Daoy (cell line): ENCODE measurements at places on chromosomes 6 and 20. TPM values are rescaled to one million over a fixed set of nuclear protein-coding genes. Genes with fewer than 3 reads are reported as not detected.
A peak's percentile ranks its signal among the peaks of the same experiment; 100 is the strongest.

- DNase-seq: no peak
Measured at GRCh38 chr6:145689529-145689928, 45.8 kb downstream of the EPM2A start.

- DNase-seq: no peak
Measured at GRCh38 chr20:6467562-6467961, 299.9 kb upstream of the BMP2 start.

DNA sequence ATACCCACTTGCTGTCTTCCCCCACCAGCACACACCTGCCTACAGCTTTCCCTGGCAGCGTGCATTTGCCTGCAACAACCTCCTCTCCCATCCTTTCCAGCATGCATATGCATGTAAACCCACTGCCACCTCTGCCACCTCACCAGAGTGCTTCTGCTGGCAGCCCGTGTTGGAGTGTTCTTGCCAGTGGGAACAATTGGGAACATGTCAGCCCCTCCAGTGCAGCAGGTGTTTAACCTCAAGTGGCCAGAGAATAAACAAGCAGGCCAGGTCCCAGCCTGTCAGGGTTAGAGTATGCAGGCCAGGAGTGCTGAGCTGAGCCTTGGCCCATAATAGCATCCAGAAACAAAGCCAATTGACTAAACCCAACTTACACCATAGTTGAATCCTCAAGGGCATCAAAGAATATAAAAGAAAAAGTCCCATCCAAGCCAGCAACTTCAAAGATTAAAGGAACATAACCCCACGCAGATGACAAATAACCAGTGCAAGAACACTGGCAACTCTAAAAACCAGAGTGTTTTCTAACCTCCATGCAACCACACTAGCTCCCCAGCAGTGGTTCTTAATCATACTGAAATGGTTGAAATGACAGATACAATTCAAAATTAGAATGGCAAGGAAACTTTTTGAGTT lies 1212.1 kb upstream of the CITED2 start:
- no peak for DNase-seq

- peak; percentile 34 for DNase-seq
Measured at GRCh38 chr20:47220161-47220582, 136.3 kb downstream of the ZMYND8 start.

DNA sequence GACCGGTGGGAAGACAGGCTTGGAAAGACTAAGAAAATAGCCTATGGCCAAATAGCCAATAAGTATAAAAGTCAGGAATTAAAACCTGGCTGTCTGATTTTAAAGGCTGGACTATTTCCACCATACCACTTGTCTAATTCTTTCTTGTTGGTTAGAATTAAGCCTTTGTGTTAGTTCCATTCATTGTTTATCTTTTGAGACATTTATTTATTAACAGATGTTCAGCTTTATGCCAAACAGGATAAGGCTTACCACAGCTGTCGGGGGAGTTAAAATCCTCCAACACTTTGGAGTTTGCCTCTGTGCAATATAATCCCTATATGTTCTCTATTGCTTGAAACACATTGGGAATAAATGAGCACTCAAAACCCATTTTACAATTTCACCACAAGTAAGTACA lies 208.3 kb downstream of the TMEM200A start:
- DNase-seq: no peak

DNA sequence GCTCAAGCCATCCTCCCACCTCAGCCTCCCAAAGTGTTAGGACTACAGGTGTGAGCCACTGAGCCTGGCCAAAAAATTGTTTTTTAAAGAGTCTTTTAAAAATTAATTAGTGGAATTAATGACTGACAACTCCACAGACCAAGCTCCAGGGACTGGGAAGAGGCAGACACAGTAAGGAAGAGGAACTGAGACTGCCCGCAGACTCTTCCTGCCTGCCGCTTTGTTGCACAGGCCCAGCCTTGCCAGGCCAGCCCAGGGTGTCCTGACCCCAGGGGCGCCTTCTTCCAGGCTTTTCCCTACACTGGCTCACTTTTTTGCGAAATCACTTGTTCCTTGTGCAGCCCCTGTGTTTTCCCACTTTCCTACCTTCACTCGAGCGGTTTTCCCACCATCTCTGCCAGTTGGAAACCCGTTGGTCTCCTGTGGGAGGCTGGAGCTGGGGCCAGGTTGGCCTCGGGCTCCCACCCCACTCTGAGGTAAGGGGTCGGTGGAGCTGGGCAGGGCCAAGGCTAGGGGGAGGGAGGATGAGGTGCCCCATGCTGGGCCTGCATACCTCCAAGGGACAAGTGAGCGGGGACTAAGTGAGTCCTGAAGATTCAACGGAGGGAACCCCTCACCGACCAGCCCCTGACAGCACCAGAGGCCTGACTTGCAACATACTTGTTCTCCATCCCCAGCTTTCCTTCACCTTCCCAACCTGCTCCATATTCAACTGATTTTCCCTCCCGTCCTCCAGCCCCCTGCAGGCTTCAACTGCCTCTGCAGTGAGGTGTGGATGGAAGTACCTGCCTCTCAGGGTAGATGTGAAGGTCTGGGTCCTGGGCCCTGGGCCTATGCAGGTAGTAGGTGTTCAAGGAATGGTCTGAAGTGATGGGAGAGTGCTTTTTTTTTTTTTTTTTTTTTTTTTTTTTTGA lies 23.5 kb upstream of the SMIM29 start:
- no peak for DNase-seq

- peak; percentile 88 for DNase-seq
Measured at GRCh38 chr6:137832110-137832509, 34.9 kb upstream of the TNFAIP3 start.

GRCh38 chr20:654417-654750 lies 1.4 kb upstream of the SRXN1 start:
- DNase-seq: no peak

DNA sequence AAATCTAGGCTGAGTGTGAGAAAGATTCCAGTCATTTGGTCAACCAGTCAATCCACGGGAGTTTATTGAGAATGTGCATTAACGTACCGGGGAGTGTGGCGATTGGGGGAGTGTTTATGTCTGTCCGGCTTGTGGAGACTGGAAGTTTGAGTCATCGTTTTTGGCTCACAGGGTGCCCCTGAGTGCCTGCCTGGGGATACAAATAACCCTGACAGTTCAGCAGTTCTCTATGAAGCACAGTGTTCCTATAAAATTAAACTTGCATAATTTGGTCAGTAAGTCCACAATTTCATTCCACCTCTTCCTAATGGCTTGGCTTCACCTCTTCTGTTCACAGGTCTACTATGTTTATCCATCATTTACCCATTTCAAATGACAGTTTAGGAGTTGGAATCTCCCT lies 72.6 kb upstream of the PLEKHG1 start:
- peak; percentile 79 for DNase-seq

- DNase-seq: no peak
Measured at GRCh38 chr6:116954938-116955337, 77.9 kb downstream of the RFX6 start.

DNA sequence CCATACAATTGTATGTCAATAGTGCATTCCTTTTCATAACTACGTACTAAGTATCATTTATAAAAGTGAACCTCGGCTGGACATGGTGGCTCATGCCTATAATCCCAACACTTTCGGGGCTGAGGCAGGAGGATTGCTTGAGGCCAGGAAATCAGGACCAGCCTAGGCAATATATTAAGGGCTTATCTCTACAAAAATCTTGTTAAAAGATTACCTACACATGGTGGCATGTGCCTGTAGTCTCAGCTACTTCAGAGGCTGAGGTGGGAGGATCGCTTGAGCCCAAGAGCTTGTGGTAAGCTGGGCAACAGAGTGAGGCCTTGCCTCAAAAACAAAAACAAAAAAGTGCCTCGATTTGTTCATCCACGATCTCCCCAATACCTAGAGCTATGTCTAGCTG lies 449.7 kb upstream of the SULF2 start:
- DNase-seq: no peak

DNA sequence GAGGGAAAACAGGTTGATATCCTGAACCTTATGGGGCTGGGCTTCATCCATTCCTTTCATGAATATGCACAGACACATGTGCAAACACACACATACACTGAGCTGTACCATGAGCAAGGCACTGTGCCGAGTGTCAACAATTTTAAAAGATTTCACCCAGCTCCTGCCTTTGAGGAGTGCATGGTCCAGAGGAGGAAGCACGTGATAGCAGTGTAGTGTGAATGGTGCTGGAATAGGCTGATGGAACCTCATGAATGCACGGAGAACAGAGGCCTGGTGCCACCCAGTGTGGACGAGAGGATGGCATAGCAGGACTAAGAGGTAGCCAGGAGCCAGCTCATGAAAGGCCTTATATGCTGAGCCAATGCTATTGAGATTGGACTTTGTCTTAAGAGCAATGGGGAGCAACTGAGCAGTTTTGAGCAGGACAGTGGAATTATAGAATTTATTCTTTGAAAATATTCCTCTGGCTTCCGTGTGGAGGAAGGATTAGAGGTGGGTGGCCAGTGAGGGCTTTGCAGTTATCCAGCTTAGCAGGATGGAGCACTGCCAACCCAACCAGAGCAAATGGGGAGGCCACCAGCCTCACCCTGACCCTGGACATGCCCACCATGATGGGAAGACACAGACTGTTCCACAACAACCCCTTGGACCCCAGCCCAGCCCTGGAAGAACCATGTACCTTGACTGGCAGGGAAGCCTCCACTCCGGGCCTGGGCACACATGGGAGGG lies 84.4 kb downstream of the UNC5CL start:
- DNase-seq: no peak

DNA sequence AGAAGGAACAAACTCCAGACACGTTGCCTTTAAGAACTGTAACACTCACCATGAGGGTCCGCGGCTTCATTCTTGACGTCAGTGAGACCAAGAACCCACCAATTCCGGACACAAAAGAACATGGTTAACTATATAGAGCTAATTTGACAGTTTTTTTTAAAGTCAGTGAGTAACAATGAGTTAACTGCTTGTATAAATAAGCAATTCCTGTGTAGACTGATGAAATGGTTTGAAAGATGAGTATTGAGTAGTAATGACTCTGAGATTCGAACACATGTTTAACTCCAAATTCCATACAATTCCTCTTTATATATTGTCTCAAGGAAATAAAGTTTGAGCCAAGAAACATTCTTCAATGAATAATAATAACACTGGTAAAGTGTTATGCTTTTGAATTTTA lies 478.0 kb downstream of the MMUT start:
- DNase-seq: no peak

DNA sequence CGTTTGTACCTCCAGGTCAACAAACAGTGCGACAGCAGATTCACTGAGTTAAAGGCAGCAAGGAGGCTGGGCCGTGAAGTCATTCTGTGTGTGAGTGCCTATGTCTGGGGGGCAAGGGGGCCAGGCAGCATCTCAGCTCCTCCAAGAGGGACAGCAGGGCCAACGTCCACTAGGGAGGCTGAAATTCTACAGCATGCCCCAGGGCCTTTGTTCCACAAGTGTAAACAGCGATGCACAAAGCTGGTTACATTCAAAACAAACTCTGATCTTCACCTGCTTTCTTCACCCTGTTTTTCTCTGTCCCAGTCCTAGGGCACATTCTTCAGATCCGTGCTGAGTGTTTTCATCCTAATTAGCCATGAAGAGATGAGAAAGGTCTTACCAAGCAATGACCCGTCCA lies 41.1 kb downstream of the PXDC1 start:
- DNase-seq: no peak

- DNase-seq: no peak
Measured at GRCh38 chr20:62945771-62946339, 6.7 kb upstream of the SLC17A9 start.

GRCh38 chr6:145798530-145798929 lies 16.1 kb downstream of the FBXO30 start:
- no peak for DNase-seq

GRCh38 chr20:58546756-58547622 lies 31.8 kb upstream of the APCDD1L start:
- DNase-seq: no peak

DNA sequence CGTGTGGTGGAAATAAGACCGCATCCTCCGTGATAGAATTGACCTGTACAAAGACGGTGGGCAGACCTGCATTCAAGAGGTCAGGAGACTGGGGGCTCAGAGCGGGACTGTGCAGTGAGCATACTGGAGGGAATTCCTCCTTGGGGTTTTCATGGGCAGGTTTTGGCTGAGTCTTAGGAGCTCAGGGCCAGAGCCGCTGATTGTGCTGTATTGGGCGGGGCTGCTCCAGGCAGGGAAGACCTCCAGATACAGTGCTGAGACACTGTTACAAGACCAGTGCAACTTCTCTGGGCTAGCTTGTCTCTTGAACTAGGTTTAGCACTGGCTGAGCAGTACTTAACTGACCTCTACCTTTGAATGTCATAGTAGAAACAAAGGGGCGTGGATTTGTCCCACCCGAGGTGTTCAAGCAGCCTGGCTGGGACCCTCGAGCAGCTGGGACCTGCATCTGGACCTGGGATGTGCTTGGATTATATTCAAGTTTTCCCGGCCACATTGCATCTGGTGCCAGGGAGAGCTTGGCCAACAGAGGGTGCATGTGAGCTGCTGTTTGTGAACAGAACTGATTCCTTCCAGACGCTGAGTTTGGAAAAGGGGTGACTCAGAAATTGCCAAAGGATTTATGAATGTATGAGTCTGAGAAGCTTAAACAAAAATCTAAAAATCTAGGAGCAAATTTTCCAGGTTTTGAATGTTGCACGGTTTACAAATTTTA lies 33.4 kb upstream of the SLC22A1 start:
- DNase-seq: peak; percentile 67

- DNase-seq: no peak
Measured at GRCh38 chr20:56827763-56828162, 198.7 kb downstream of the TFAP2C start.

GRCh38 chr6:53889365-53889764 lies 94.6 kb downstream of the LRRC1 start:
- DNase-seq: no peak

GRCh38 chr6:45830441-45831139 lies 185.1 kb downstream of the CLIC5 start:
- DNase-seq: peak; percentile 36

GRCh38 chr6:85642774-85643536 lies at the start of gene SYNCRIP:
SYNCRIP (minus strand) TSS chr6:85642886; CDS start chr6:85641439, 1,447 bp downstream.
- peak; percentile 100 for DNase-seq

GRCh38 chr6:127146932-127147331 lies 28.5 kb downstream of the RSPO3 start:
- DNase-seq: peak; percentile 83

- DNase-seq: peak; percentile 17
Measured at GRCh38 chr6:122730775-122731386, 48.6 kb upstream of the FABP7 start.

Gene SYCP2
- 1.7 TPM in 1 of 2 replicates, not detected in the other for total RNA-seq

Gene CST4
- not detected in 2 replicates for total RNA-seq

Gene SH3BGRL2
- total RNA-seq: 13.2 and 15.8 TPM in 2 replicates

Gene GSTA2
- total RNA-seq: not detected in 2 replicates

Gene DNAH8
- total RNA-seq: under 0.01 TPM in 1 of 2 replicates, not detected in the other

Gene ADGRF5
- 0.11 TPM in 1 of 2 replicates, not detected in the other for total RNA-seq

Gene TSHZ2
- 0.57 and 1.3 TPM in 2 replicates for total RNA-seq

Gene IBTK
- 30.1 and 31.7 TPM in 2 replicates for total RNA-seq

Gene GRM1
- total RNA-seq: not detected in 2 replicates

Gene ATAT1
- total RNA-seq: 1.7 and 2.5 TPM in 2 replicates

Gene APCDD1L
- total RNA-seq: 2.8 and 3.2 TPM in 2 replicates

Gene BPIFB2
- total RNA-seq: not detected in 2 replicates

Gene ATRN
- total RNA-seq: 8.7 and 11.1 TPM in 2 replicates

Gene LSM2
- total RNA-seq: 91.8 and 146 TPM in 2 replicates

Gene EYA2
- total RNA-seq: 1.7 and 3.8 TPM in 2 replicates
